ENCODE measurements at places on chromosomes 7 and 10. TPM values are rescaled to one million over a fixed set of nuclear protein-coding genes. Genes with fewer than 3 reads are reported as not detected.

The SOSTDC1 gene
- polyA plus RNA-seq, result 51.4 TPM

The OR9A2 gene
- not detected for polyA plus RNA-seq

The EEF1AKMT2 gene
- 38.1 TPM for polyA plus RNA-seq

The TMEM236 gene
- polyA plus RNA-seq, result 0.16 TPM

The C10orf62 gene
- polyA plus RNA-seq, result 0.45 TPM

The SFTPA2 gene
- not detected for polyA plus RNA-seq

The IPMK gene
- polyA plus RNA-seq, result 3.7 TPM

The FGFBP3 gene
- polyA plus RNA-seq, result 3.2 TPM

The CRTAC1 gene
- 21.8 TPM for polyA plus RNA-seq

The CAMK1D gene
- polyA plus RNA-seq, result 11.1 TPM

GRCh38 chr7:15042285-15043065 lies 139.9 kb upstream of the DGKB start:
- DNase-seq, result no peak

DNA sequence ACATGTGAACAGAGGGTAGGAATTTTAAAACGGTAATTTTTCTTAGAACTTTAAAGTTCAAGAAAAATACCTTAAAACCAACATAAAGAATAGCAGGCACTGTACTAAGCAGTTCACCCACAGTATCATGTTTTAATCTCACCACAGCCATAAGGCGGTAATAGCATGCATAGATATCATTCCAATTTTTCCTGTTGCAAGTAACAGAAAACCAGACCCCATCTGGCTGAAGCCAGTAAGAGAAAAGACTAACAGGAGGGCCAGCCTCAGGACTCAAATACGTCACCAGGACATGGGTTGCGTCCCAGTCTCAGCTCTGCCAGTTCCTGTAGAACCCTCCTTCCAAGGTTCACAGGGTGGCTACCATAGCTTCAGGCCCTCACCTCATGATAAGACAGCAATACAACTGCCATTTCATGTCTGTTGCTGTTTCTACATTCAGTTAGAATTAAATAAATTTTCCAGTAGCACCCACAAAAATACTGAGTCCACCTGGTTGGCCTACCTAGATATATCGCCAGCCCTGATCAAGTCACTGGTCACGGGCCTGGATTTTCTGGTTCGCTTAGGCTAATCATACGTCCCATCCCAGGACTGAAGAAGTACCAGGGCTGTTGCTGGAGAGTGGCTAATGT lies 2.0 kb upstream of the RNF32 start:
- no peak for DNase-seq

- no peak for DNase-seq
Measured at GRCh38 chr7:29297194-29297890, 102.8 kb downstream of the CHN2 start.

DNA sequence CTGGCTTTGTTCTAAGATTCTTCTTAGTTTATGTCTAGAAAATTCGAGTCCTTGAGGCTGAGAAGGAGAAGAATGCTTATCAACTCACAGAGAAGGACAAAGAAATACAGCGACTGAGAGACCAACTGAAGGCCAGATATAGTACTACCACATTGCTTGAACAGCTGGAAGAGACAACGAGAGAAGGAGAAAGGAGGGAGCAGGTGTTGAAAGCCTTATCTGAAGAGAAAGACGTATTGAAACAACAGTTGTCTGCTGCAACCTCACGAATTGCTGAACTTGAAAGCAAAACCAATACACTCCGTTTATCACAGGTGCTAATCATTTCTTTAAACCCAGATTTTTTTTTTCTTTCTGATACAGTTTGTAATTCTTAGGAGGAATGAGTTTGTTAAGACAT lies 6.7 kb downstream of the CEP55 start:
- no peak for DNase-seq

DNA sequence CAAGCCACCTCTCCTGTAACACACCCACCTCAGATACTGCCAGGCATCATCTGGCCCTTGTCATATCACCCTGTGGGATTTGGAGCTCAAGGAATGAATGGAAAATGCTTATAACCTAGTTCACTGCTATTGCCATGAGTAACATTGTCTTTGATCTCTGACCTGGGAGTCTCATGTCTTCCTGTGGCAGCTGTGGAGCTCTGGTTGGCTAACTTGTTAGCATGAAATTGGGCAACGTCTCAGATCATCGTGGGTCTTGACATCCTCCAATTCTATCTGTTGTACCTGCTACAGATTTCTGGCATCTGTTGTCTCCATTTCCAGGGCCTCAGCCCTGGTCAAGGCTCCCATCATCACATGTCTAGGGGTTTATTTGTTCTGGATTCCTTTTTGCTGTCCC lies 2.2 kb upstream of the TMEM270 start:
- no peak for DNase-seq

GRCh38 chr7:107043921-107044346 lies 571 bp upstream of the PRKAR2B start:
- DNase-seq, result no peak

GRCh38 chr7:104415700-104416099 lies 87.3 kb downstream of the LHFPL3 start:
- no peak for DNase-seq

DNA sequence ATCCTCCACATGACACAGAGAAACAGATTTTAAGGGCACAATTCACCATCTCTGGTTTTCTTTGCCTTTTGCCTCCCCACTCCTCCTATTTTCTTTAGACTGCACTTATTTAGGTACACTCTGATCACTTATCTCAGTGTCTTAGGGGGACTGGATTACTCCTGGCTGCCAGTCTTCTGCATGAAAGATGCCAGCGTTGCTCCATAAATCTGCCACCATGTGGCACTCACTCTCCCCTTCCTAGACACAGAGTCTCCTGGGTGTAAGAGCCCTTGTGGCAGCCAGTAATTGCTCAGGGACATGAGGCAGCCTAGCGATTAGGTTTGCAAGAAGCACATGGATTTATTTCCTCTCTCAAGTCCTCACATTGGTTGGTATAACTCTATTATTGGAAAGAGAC lies 34.5 kb upstream of the RBM20 start:
- DNase-seq, result no peak

DNA sequence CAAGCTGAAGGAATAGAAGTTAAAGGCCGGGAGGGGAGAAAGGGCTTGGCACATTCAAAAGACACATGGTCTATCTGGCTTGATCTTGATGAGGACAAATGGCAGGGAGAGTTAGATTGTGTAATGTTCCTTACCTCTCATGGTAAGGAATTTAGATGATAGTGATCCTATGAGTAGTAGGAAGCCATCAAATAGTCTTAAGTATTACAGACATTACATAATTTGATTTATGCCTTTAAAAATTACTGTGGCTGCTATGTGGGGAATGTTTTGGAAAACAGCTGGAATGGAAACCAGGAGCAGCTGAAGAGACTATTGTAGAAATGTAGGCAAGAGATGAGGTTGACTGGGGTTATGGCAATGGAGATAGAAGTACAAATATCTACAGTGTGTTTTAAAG lies 351.3 kb upstream of the BMPER start:
- no peak for DNase-seq

DNA sequence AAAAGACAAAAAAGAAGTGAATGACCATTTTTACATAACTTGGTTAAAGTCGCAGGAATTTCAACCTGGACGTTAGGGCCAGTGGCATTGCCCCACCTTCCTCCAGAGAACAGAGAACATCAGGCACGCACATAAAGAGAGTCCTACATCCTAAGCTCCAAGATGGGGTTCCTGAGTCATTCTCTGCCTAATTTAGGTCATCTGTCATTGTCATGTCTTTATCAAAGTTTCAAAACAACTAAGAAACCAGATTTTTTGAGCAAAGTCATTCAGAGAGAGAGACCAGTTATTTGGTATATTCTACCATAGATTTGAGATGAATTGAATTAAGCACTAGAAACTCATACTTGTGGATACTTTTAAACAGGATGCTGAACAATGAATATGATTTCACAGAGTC lies 241.7 kb downstream of the CALN1 start:
- no peak for DNase-seq

- DNase-seq, result no peak
Measured at GRCh38 chr10:28564905-28565304, 32.0 kb downstream of the WAC start.

DNA sequence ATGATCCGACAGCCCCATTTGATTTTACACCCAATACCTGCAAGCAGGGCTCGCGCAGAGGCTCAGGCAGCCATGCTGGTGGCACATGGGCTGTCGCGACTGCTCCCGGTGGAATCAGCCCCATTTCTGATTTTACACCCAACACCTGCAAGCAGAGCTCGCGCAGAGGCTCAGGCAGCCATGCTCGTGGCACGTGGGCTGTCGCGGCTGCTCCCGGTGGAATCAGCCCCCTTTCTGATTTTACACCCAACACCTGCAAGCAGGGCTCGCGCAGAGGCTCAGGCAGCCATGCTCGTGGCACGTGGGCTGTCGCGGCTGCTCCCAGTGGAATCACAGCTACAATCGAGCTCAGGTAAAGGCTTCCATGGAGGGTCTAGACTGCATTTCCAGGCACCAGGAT lies 244.1 kb downstream of the PTPRN2 start:
- no peak for DNase-seq

GRCh38 chr7:108079276-108079647 lies 50.9 kb downstream of the LAMB4 start:
- no peak for DNase-seq

- no peak for DNase-seq
Measured at GRCh38 chr10:86662186-86663045, 5.9 kb upstream of the LDB3 start.

DNA sequence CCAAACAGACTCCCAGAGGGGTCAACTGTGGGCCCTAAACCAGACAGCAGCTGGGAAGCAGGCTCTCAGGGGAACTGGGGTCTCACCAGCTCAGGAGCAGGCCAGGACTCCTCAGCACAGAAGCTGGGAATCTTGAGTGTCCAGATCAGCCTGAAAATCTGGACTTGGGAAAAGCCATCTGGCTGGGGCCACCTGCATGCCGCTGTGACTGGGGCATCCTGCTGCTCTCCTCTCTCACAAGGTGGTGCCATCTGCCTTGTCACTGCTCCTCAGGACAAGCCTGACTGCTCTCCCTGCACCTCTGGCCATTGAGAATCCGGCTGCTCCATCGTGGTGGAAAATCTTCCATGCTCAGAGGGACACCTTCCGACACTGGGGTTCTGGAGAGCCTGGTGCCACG lies 141.4 kb downstream of the PLPP4 start:
- DNase-seq, result no peak

- DNase-seq, result no peak
Measured at GRCh38 chr7:94449151-94449725, 54.5 kb downstream of the COL1A2 start.

DNA sequence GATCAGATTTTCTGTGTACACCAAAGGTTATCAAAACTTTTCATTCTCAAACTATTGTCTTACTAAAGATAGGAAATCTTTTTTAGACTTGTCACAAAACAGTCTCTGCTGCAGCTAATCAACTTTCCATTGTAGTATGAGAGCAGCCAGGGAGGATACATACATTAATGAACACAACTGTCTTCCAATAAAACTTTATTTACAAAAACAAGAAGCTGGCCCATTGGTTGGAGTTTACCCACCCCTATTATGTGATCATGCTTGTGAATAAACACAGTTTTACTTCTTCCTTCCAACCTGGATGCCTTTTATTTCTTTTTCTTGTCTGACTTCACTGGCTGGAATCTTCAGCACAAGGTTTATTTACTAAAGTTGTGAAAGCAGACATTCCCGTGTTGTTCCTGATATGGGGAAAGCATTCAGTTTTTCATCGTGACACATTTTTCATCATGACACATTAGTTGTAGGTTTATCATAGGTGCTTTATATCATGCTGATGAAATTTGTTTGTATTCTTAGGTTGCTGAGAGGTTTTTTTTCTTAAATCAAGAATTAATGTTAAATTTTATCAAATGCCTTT lies 98.5 kb upstream of the CDK13 start:
- DNase-seq, result no peak

GRCh38 chr10:131176907-131177306 lies 134.6 kb downstream of the TCERG1L start:
- DNase-seq, result no peak

DNA sequence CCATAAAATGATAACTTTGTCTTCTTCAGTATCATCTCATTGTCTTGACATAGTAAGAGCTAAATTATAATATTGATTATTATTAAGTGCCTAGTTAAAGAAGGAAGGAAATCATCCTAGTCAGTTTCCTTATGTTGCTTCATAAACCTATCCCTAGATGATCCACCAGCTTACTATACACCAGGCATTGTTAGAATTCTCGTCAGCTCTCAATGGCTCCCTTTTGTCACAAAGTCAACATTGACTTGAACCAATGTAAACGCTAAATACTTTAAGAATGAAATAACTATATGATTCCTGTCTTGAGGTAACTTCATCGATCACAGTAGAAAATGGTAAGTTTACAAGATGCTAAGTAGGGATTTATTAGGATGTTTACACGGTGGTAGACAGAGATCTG lies 1162.9 kb downstream of the CNTNAP2 start:
- no peak for DNase-seq

DNA sequence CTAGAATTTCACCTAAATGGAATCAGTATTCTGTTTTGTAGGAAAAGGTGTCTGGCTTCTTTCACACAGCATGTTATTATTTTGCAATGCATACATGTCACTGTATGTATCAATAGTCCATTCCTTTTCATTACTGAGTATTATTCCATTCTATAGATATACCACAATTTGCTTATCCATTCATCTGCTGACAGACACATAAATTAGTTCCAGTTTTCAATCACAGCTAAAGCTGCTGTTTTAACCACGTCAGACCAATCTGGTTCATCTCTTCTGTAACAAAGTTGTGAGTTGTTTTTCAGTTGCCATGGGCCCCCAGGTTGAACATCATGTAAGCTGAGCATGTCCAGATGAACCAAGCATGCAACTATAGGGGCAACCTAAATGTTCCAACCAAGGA lies 282.1 kb upstream of the MKLN1 start:
- DNase-seq, result no peak

GRCh38 chr7:132244903-132245480 lies 331.3 kb downstream of the PLXNA4 start:
- no peak for DNase-seq

DNA sequence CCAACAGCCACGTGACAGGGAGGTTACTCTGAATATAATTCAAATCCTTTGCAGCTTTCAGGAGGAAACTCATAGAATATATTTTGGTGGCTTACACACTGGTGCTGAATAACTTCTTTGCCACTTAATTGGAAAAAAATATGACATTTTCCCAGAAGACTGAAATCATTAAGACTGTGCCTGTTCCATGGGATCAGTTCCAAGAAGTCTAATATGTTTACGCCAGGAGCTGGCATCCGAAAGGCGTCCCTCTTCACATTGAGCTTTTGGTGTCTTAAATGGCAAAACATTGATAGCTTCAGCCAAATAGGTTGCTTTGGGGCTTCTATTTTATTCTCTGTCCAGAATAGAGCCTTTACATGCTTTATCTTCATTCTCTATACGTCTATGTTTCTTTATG lies 917.6 kb upstream of the LRRTM3 start:
- no peak for DNase-seq

- DNase-seq, result no peak
Measured at GRCh38 chr7:77426052-77426404, 9.9 kb upstream of the GSAP start.

DNA sequence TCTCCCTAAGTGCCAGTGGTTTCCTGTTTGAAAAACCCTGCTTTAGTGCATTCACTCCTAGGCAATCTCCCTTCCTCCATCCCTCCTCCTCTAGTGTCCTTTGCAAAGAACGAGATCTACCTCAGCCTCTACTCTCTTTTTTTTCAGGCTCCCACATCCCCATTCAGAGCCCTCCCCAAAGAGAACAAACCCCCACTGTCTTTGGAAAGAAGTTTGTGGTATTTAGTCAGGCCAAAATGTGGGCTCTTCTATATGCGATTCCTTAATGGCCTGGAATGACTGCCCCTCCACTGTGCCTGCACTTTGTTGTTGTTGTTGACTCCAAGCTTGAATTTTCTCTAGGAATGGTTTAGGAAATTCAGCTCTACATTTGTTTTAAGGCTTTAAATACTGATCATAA lies 36.3 kb downstream of the PALS2 start:
- no peak for DNase-seq

- DNase-seq, result no peak
Measured at GRCh38 chr7:17421941-17422340, 123.5 kb downstream of the AHR start.

Measured in left renal pelvis (tissue), 4 donors.